Natural killer cell treated with Interleukin-12 subunit alpha and Interleukin-12 subunit beta and Interleukin-15 and Interleukin-18, amount 100 ng/mL, for 72 hours (primary cell): ENCODE measurements at places on chromosomes 4 and X. TPM values are rescaled to one million over a fixed set of nuclear protein-coding genes. Genes with fewer than 3 reads are reported as not detected.

The C4orf51 gene
- total RNA-seq: not detected

The GAGE12H gene
- total RNA-seq: not detected

The ASB5 gene
- not detected for total RNA-seq

The UNC5C gene
- total RNA-seq: not detected

The DNAAF6 gene
- total RNA-seq: not detected

The TMSB15C gene
- total RNA-seq: 5.0 TPM

The FREM3 gene
- total RNA-seq: not detected

The RXFP1 gene
- total RNA-seq: not detected

The ATOH1 gene
- not detected for total RNA-seq

The SORBS2 gene
- total RNA-seq: not detected

The MORC4 gene
- 4.6 TPM for total RNA-seq

DNA sequence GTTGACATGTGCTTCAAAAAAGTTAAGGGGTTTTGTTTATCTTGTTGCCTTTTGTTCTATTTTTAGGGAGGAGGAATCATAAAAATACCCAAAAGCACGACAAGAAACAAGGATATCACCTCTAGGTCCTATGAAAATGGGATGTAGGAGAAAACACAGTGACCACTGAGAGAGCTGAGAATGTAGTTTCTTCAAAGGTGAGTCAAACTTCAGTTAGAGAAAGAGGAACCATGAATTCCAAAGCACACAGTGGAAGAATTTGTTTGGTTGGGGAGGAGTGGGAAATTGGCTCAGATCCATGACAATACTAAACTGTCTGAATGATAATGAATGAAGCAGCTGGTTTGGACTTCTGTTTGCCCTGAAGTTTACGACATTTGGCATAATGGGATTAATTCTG, 19.1 kb upstream of the FRYL start:
- no peak for DNase-seq

DNA sequence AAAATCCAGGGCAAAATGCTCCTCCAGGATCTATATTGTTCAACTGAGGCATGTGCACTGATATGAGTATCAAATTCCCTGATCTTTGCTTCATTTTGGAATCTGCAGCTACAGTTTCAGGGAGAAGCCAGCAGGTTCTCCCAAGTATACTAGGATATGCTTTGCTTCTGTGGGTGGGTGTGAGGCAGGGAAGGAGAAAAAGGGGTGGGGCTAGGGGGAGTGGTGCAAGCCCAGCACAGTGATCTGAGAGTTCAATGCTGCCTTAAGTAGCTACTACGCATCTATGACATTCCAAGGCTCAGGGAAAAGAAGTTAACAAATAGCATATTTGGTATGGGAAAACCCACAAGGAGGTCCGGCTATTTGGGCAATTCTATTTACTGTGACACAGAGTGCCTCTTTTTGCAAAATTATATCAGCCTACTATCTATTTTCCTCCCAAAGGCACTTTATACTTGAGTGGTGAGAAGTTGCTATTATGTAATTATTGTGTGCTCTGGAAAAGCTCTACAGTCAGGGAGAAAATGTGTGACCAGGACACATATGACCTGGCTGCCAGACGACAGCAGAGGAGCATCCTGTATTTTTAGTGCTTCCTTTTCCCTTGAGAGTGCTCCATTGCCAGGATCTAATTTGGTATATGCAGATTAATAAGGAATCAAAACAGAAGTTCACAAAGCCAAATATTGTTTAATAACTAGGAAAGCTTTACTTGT, 162.0 kb downstream of the RNF150 start:
- DNase-seq: no peak

DNA sequence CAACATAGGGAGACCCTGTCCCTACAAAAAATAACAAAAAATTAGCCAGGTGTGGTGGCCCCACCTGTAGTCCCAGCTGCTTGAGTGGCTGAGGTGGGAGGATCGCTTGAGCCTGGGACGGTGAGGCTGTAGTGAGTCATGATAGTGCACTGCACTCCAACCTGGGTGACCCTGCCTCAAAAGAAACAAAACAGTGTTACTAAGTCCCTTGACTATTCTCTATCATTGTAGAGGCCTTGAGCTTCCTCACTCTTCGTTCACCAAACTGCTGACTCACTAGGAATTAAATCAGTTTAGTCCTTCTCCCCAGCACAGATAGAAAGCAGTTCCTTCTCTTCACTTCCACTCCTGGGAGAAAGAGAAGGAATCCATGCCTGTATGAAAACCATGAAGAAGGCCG, 14.5 kb downstream of the CDS1 start:
- DNase-seq: no peak

DNA sequence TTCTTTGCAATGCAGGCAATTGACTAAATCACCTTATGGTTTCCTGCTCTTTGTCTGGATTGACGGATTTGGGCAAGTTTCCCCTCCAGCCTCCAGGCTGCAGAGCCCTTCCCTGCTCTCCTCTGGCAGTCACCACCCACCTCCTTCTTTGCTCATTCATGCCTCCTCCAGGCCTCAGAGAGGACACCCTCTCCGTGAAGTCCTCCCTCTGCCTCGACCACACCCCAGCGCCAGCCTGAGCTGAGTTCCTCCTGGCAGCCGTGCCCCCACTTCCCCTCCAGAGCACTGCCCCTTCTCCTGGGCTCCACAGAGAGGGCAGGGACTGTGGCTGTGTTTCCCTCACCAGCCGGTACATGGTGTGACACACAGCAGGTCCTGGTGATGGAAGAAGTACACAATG, 53.7 kb downstream of the DCTD start:
- DNase-seq: no peak

GRCh38 chr4:100369871-100370270, 148.0 kb downstream of the EMCN start:
- no peak for DNase-seq

DNA sequence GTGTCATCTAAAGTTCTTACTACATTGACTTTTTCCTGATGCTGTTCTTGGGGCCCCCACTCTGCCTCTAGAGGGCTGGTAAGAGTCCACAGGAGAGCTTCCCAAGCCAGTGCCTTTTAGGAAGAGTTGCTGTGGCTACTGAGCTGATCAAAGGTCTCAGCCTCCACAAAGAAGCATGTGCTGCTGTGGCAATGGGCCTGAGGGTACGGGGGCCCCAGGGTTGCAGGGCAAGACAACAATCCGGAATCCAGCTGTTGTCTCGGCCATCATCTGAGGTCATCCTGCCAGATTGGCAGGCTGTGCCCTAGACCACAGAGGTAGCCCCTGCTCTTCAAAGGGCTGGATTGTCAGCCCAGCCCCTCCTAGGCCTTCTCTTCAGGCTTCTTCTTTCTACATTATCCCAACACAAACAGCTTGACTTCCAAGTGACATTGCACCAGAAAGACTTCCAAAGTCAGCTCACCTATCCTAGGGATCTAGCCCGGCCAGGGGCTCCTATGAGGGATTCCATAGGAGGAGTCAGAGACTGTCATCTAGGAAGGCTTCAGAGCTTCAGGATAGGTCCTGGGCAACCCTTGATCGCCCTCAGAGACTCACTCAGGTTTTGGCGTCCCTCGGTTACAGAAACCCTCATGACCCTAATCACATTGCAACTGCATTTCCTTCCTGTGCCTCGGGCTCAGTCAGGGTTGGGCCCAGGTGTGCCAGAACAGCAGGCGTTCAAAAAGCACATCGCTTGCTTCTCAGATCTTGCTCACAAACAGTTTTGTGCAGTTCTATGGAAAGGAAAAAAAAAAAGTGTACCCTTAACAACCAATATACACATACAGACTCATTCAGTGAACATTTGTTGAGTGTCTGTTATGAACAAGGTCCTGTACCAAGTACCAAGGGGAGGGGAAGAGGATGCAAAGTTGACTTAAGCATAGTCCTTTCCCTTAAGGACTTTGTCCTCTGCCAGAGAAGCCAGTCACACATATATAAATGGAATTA, 27.8 kb downstream of the SLC25A5 start:
- no peak for DNase-seq

DNA sequence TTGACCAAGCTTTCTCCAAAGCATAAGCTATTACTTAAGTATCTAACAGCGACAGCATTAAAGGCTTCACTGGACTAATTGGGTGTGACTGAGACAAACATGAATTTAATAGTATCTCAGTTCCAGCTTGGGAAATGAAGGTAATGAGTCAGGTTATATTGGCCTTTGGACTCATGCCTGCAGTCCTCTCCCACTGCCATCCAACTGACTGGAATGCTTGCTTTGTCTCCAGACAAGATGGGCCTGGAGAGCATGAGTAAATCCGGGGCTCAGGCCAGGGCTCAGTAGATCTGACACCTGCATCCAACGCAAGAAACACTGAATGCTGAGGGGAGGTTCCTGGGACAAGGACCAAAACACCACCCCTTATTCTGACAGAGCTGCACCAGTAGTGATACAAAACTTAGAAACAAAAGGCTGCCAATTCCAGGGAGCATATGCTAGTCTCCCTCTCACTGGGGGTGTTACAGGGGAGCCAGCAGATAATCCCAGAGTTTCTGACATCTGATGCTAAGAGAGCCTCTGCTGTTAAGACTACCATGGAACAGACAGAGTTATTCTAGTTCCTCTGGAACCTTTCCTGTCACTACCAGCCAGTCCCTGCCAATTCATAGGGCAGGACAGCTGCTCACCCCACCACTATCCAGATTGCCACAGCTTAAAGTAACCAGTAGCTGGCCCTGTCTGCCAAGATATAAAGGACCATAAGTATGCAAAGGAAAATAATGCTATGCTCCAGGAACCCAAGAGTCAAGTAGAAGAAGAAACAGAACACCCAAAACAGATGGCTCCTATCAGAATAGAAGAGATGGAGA, 293.8 kb downstream of the IQCM start:
- no peak for DNase-seq

DNA sequence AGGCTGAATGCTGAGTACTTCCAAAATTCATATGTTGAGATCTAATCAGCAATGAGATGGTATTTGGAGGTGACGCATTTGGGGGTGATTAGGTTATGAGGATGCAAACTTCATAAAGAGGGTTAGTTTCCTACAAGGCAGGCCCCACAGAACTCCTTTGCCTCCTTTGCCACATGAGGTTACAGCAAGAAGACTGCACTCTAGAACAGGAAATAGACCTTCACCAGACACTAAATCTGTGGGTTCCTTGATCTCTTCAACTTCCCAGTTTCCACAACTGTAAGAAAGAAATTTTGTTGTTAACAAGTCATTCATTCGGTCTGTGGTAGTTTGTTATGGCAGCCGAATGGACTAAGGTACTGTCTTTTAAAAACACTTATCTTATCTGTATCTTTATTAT, 681.9 kb upstream of the HS3ST1 start:
- DNase-seq: no peak

DNA sequence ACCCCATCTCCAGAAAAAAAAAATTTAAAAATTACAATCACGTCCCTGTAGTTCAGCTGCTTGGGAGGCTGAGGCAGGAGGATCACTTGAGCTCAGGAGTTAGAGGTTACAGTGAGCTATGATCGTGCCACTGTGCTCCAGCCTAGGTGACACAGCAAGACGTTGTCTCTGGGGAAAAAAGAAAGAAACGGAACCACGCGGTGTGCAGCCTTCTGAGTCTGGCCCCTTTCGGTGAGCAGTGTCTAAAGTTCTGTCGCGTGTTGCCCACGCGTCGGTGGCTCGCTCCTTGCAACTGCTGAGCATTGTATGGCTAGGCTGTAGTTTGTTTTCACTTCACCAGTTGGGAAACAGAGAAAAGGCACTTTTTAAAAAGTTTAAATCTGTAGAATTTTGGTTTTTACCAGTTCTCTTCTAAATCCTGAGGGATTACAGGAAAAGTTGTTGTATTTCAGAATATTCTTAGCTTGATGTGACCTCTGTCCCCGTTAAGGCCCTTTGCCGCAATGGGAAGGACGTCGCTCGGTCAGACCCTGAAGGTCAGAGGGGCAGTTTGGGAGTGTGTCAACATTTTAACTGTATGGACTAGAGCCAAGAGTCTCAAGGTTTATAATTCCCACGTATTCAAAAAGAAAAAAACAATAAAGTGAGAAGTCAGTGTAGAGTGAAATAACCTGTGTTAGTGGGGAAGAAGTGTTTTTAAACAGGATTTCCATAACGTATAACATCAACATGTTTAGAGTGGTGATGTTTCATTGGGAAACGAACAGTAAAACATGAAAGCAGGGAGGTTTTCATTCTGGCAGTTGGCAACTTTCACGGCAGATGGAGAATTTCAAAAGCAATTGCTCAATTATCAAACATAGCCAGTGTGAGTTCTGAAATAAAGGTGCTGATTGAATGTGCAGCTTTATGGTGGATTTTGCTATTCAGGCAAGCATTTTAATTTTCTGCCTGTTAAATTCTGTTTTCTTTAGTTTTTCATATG, 45.8 kb upstream of the MSANTD1 start:
- no peak for DNase-seq

DNA sequence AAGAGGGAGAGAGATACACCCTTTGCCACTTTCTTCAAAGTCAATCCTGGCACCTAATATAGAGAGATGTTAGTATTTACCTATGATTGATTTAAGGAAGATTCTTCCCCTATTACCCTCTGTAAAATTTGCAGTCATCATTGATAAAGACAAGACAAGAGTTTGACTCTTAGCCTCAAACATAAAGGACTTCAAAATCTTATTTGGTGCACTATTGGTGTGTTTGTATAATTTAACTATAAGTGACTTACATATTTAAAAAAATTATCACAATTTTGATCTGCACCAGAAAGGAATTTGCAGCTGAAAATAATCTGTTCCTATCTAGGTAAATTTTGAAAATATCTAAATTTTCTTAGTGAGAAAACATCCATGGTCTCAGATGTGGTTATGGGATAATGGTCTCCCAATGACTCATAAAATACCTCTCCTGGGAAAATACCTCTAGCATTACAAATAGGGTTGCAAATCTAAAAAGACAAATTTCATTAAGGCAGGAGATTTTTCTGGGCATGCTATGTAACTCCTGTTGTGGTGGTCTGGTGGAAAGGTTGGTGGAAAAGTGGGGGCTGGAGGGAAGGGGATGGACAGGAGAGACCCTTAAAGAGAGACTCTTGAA, 173.6 kb upstream of the MED14 start:
- DNase-seq: no peak

GRCh38 chrX:48022100-48022499, 15.3 kb downstream of the SPACA5 start:
- DNase-seq: no peak

DNA sequence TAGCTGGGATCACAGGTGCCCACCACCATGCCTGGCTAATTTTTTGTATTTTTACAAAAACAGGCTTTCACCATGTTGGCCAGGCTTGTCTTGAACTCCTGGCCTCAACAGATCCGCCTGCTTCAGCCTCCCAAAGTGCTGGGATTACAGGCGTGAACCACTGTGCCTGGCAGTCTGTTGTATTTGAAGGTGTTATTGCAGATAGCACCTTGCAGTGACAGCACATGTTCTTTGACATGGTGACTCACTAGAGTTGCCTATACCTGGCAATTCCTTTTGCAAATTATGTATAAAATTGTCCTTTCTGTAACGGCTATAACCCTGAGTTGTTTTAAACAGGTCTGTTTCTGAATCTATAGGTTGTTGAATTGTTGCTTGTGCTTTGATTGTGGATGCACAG, 7.9 kb downstream of the OGT start:
- DNase-seq: no peak

DNA sequence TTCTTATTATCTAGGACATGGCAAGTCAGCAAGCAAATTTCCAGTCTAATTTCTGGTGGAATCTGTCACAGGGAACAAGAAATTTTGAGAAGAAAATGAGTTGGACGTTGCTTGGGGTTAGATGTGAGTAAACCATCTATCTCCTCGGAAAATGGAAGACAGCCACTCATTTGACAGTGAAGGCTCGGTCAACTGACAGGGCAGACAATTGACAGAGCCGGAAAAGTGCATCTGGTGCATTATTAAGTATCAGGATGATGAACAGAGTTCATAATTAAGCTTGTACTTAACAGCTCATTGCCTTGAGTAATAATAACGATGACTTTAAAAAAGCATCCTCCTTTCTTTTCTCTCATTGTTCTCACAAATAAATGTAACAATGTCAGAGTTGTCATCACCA, 168.4 kb downstream of the MAD2L1 start:
- DNase-seq: no peak

GRCh38 chrX:155046129-155046810, 19.6 kb downstream of the FUNDC2 start:
- no peak for DNase-seq
